ENCODE measurements at places on chromosomes 7 and 10.

DNA sequence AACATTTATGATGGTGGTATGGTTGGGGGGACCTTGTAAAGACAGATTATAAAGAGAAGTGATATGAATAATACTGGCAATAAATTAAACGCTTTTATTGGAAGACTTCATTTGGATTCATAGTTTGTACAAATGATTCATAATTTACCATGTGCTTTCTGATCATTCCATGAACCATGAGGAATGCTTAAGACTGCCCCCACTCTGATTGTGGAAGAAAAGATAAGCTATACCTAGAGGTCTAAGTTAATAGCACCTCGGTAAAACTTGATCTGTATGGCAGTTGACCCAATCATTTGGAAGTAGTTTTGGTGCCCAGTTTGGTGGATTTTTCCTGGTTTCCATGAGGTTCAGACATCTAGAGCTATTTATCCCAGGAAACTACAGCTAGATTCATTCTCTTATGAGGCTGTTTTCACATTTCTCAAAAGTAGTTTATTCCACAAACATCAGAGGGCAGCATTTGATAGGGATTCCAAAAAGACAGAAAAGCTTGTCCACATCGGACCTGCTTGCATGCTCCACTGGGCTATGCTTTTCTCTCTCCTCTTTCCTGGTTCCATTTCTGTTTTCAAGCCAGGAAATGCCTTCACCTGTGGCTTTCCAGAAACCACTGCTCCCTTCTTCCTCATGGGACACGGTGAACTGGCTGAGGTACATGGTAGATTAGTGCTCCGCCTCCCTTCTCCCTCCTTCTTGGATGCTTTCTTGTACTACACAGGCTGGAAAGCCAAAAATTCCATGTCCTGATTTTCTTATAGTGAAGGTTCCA, 29.2 kb downstream of the TFAM start:
- no peak for DNase-seq

- peak; percentile 68 for DNase-seq
Observed at GRCh38 chr7:77199013-77199966, at the start of gene FGL2. FGL2 (minus strand) TSS chr7:77199819; CDS start chr7:77199793, 26 bp downstream.

DNA sequence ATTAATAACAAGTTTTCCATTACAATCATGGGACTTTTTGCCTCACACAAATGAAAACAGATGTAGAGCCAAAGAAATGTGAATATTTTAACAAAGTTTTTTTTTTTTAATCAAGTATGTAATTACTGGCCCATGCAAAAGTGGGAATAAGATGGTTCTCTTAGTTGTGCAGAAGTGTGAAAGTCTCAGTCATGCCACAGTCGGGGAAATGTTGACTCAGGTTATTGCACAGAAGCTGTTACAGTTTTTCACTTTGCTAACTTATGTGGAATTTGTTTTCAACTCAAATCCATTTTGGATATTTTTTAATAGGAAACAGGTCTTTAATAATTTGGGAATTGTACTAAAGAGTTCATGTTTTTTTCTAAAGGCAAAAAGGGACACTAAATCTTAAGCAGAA, 44.0 kb upstream of the CAV2 start:
- no peak for DNase-seq

DNA sequence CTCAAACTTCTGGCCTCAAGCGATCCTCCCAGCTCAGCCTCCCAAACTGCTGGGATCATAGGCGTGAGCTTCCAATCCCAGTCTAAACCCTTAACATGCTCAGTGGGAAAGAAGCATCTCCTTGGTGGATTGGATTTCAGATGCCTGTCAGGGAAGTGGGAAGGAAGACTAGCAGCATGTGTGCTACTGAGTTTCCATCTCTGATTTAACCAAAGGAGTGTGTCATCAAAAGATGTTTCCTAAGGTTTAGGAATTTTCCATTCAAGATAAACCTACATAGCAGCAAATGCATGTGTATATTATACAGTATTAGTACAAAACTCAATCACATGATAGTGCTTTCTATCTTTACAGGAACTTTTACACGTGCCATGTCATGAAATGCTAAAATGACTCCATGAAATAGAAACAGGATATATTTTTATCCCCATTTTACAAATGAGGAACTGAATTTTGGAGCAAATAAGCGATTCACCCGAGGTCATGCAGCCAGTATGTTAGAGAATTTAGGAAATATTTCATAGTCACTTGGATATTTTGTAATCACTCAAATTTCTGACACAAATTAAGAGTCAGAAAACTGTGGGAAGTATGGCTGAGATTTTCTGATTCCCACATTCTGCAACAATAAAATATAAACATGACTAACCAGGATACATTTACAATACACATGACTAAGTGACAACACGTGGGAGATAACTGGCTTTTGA, 11.4 kb upstream of the TMEM26 start:
- DNase-seq: peak; percentile 98

DNA sequence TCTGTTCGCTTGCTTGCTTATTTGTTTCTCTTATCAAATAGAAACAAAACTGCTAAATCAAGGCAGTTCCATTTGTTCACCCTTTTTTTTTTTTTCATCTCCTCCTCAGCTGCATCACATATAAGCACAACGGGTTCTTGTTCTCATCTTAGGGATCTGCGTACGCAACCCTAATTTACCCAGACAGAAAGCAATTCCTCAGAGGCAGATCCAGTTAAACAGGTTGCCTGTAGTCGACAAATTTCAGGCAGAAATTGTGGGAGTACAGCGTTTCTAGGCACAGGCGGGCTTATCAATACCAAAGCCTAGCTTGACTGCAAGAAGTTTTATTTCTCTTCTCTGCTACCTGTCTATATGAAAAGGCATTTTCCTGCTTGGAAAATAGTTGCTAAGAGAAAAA, 565.4 kb downstream of the NXPH1 start:
- no peak for DNase-seq

DNA sequence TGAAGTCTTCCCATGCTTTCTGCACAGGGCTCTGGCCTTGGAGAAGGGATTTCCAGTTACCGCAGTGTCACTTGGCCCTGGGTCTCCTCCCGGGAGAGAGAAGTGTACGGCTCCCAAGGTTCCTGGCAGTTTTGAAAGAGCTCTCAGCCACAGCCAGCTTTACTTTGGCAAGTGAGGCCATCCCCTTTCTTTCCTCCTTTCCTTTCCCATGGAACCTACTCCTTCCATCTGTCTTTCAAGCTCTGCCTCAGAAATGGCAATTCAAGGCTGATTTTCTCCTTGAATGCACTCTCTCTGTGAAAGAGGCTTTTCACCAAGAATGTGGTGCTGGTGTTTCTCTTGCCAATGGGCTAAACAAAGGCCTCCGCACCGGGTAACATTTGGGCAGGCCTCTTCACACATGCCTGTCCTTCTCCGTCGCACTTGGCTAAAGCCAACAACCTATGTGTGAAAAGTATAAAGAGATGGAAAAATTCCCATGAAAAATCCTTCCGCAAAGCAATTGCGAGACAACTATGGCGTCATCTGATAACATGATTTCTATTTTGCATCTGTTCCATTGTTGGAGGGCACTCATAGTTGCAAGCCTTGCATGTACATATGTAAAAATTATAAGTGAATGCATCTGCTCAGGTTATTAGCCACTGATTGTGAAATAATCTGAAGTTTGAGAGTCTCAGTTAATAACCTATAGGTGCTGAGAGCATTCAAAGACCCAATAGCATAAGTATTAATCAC, 125.4 kb downstream of the PFKFB3 start:
- DNase-seq: no peak

DNA sequence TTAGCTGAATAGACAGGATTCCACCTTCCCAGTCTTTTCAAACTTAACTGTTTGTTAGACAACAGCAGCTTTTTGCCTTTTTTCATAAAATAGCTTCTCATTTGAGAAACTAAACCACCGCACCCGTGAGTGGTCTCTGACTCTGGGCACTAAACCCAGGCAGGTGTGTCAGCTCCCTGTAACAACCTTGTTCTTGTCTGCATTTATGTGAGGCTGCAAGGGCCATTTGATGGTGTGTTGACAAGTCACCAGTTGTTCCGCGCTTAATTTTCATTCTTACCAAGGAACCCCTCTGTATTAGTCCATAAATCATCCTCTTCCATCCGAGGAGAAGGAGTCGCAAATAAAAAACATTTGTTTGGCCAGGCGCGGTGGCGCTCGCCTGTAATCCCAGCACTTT, 1.5 kb downstream of the STOX1 start:
- DNase-seq: no peak

- DNase-seq: no peak
Observed at GRCh38 chr7:155263581-155264143, 34.0 kb upstream of the INSIG1 start.

Measured in inflammatory macrophage treated with lipopolysaccharide for 4 hours (primary cell).